ENCODE measurements at places on chromosomes 7 and 10.

DNA sequence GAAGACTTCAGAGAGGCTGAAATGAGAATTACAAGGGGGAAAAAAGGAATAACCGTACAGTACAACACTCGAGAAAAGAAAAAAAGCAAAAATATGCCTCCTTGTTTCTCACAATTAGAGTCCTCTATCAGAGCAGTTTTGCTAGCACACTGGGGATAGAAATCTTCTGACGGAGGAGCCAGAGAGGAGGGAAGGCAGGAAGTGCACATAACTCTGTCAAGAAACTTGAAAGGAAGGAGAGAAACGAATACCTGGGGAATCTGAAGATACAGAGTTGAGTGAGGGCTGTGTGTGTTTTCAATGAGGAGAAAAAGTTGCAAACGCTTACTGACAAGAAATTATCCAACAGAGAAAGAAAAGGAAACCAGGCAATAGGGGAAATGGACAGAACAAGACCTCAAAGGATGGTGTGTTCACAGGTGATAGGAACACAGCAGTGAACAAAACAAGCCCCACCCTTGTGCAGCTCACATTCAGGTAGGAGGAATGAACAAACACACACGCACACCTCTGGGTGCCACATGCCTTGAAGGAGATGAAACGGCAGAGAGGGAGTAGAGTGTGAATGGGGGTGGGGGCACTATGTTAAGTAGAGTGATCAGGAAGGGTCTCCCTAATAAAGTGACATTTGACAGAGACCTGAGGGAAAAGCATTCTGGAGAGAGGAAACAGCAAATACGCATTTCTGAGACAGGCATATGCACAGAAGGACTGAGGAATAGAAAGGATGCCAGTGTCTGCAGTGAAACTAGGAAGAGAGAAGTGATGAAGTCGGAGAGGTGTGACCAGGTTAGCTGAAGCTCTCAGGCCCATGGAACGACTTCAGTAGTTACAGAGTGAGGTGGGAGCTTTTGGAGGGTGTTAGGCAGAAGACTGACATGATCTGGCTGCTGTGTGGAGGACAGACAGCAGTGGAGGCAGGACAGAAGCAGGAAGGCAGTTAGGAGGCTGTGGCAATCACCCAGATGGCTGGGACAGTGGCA is 46.7 kb upstream of the SPOCK2 start:
- no peak for DNase-seq

GRCh38 chr7:117025891-117026290 is 72.6 kb downstream of the ST7 start:
- no peak for DNase-seq

DNA sequence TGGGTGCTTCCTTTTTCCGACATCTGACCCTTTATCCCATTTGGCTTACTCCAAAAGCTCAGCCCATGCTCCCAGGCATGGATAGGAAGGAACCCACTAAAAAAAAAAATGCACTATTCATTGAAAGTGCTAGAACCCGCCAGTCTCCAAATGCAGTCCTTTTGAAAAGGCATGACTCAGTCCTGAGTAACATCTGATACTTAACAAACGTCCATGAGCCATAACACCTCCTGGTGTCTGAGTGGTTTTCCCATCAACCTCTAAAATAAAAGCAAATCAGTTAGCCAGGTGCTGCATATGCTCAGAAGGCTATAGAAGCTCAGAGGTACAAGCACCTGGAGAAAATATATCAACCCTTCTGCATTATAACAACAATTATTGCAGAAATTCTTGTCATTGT is 45.0 kb upstream of the CACUL1 start:
- no peak for DNase-seq

GRCh38 chr10:119348106-119348505 is 140.7 kb downstream of the GRK5 start:
- no peak for DNase-seq

DNA sequence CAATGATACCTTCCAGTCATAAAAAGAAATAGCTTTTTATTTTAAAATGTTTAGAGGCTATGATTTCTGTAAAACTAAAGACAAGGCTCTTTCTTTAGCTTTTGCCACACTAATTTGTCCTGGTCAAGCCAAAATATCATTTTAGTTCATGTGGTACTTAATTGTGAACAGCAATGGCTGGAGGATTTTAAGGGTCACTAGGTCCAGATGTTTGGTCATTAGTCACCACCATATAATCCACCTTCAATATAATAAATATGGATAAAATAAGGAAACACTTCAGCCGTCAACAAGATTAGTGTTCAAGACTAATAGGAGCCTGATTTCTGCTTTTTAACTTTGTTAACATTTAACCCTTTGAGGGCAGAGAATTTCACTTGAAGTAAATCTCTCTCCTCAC is 50.0 kb upstream of the HGF start:
- no peak for DNase-seq

DNA sequence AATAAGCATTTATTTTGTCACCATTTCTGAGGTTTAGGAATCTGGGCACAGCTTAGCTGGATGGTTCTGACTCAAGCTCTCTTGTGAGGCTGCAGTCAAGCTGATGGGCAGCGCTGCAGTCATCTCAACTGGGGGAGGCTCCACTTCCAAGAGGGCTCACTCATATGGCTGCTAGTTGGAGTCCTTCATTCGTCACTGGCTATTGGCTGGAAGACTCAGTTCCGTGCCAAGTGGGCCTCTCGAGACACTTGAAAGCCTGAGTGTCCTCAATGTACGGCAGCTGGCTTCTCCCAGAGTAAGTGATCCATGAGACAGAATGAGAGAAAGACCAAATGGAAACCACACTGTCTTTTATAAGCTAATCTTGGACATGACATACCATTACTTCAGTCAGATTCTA is 21.6 kb upstream of the COL13A1 start:
- no peak for DNase-seq

- no peak for DNase-seq
Measured at GRCh38 chr7:1483536-1484505, 20.4 kb downstream of the INTS1 start.

GRCh38 chr10:91610444-91610843 is 22.4 kb downstream of the PPP1R3C start:
- no peak for DNase-seq

DNA sequence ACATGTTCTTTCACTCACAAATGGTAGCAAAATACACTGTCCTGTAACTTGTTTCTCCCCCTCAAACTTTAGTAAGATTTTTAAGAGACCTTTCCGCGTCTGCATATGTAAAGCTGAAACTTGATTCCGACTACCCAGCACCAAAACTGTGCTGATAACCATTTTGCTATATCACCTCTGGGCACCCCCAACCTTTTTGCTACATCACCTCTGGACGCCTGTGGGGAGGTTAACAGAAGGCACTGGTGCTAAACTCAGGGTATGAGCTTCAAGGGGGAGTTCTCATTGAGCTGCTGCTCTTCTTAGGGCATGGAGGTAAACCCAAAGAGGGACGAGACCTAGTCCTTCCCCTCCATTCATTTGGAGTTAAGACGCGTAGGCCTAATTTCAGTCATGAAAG is 67.6 kb upstream of the NFE2L3 start:
- no peak for DNase-seq

GRCh38 chr10:46289209-46289810 is 2.5 kb downstream of the ANTXRL start:
- DNase-seq, result no peak

DNA sequence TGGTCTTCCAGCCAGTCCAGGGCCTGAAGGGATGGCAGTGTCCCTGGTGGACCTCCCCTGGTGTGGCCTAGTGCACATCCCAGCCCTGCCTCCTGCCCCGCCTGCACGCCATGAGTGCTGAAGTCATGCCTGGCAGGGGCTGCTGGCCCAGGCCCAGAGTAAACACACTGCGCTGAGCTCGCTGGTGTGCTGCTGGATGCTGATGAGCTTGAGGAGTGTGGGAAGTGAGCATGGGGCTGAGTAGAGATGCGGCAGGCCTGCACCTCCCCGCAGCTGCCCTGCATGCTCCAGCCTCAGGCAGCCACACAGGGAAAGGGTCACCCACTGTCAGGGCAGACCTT is 43.2 kb downstream of the HTRA1 start:
- no peak for DNase-seq

DNA sequence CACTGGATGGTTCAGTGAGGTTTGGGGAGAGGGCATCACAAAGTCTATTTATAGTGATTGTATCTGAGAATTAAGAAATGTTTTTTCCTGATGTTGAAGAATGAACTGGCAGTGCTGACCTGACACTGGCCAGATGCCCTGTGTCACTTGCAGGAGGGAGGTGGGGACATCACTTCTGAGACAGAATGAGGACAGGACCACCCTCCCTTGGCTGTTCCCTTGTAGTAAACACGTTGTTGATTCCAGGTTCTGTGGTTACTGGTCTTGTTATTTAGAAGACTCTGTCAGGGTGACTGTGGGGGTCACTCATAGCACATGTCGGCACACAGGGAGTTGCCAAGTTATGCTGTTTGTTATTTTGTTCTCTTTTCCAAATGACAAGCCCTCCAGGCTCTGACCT is 126.4 kb downstream of the ADCY1 start:
- DNase-seq, result no peak

DNA sequence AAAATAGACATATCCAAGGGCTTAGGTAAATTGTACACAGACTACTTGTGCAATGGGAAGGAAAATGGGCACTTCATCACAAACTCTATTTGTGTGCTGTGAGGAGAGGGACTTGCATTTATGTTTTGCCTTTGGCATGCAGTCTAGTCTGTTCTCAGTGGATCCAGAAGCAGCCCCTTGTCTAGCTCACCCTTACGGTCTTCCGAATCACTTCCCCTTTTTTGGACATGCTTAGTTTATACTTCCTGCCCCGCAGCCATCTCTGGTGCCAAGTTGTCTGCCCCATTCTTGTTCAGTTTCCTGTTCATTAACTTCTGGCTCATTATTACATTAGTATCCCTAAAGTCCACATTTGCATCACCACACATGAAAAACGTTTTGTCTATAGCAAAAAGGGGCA is 161.6 kb downstream of the NRCAM start:
- DNase-seq, result no peak

- DNase-seq, result peak; percentile 59
Measured at GRCh38 chr7:23712368-23713284, 2.6 kb downstream of the STK31 start.

DNA sequence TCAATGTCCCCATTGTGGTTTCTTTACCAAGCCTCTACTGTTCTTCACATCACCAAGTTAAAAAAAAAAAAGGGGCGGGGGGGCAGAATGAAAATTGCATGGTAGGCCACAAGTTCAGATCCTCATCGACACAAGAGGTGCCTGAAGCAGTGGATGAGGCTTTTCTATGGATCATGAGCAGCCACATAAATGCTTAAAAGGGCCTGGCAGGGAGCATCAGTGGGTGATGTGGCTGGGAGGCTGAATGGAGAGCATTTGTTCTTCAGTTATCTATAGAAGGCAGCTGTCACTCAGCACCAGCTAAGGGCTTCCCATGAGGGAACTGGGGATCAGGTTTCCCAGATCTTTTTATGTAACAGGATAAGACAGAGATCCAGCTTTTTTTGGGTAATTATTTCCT is 117.9 kb downstream of the CFTR start:
- DNase-seq, result no peak

GRCh38 chr7:155090684-155091083 is 20.6 kb downstream of the HTR5A start:
- DNase-seq, result no peak

GRCh38 chr7:122136078-122136477 is 8.0 kb downstream of the AASS start:
- DNase-seq, result no peak

GRCh38 chr10:126392469-126392868 is 4.2 kb upstream of the ADAM12 start:
- DNase-seq, result no peak

DNA sequence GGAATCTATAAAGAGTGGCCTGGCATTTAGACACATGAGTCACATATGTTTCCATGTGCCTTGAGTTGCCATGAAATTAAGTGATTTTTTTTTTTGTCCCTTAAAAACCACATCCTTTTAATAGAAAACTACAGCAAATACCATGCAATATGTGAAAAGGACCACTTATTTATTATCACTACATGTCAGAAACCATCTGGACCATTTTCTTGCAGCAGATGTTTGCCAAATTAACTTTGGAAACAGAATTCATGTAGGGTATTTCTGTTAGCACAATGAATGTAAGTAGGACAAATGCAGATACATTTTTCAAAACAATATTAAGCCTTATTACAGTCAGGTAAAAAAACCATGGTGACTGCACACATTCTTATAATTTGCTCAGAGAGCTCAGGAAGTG is 230.6 kb downstream of the REEP3 start:
- no peak for DNase-seq

GRCh38 chr10:75028748-75029147 is 82.7 kb upstream of the SAMD8 start:
- no peak for DNase-seq

DNA sequence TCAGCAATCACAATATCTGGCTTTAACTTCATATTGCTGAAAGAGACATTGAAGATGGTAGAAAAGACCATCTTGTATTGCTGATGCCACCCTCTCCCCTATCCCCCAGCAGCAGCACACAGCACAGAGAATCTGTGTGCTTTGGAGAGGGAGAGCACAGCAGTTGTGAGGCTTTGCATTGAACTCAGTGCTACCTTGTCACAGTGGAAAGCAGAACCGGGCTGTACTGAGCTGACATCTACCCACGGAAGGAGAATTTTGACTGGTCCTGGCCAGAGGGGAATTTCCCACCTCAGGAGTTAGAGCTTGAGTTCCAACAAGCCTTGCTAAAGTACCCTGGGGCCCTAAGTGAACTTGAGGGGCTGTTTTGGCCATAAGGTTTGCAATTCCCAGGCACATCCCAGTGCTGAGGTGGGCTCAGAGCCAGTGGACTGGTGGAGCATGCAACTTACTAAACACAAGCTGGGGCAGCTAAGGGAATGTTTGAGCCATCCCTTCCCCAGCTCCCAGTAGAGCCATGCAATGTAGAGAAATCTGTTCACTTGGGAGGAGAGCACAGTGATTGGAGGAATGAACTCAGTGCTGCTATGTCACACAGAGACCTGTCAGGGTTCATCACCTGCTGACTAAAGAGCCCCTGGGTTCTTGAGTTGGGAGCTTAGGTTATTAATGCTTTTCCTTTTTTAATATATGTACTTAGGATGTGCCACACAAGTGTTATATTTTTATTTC is 62.1 kb downstream of the OR13A1 start:
- no peak for DNase-seq

- DNase-seq, result no peak
Measured at GRCh38 chr10:73439055-73439454, 5.7 kb upstream of the MSS51 start.

- no peak for DNase-seq
Measured at GRCh38 chr7:140610204-140611165, 30.1 kb downstream of the DENND2A start.

GRCh38 chr7:99121496-99122021 is 22.3 kb downstream of the SMURF1 start:
- DNase-seq, result no peak

DNA sequence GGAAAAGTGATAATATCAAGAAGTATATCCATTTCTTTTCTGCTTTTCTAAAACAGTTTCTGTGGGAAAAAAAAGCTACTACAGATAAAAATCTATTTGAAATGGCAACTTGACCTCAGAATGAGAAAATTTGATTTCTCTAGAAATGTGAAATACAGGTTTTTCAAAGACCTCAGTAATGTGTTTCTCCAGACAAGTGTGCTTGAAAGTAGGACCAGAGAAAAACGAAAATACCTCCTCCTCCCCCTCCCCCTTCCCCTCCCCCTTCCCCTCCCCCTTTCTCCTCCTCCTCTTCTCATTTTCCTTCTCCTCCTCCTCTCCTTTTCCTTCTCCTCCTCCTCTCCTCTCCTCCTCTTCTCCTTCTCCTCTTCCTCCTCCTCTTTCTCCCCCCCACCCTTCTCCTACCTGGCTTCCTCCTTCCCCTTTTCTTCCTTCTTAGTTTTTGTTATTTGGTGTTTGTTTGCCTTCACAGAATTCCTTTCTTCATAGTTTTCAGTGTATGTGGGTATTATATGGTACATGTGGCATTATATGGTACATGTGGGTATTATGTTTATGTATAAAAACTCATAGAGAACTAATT is 179.4 kb downstream of the CDK14 start:
- DNase-seq, result no peak

GRCh38 chr10:99784016-99784726 is 1.7 kb downstream of the ABCC2 start:
- DNase-seq, result no peak
